ENCODE measurements at places on chromosomes 3 and 15. TPM values are rescaled to one million over a fixed set of nuclear protein-coding genes. Genes with fewer than 3 reads are reported as not detected.

GRCh38 chr15:72077950-72078349 lies 40.0 kb downstream of the MYO9A start:
- DNase-seq, result no peak

- no peak for DNase-seq
Measured at GRCh38 chr15:79160211-79160610, 69.6 kb upstream of the RASGRF1 start.

DNA sequence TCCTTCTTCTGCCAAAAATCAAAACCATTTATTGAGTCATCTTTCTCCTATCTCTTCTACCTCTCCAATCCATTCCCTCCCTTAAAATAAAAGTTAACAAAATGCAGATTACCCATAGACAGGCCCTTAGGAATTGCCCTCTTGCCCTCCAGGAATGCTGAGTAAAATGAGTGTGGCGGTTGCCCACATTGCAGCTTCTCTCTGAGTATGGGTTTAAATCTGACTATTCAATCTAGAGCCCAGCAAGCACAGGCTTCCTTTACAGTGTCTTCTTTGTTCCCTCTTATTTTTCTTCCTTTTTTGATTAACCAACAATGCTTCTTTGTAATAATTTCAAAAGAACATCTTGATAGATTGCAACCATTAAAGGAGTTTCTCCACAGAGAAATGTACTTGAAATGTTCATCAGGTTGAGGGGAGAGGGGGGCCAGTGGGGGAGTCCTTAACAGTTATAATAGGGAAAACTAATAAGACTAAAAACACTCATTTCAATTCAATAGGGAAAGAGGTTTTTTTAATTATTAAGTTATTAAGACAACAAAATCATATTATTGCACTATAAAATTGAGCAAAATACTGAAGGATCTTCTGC lies 135.3 kb upstream of the LMCD1 start:
- DNase-seq, result no peak

DNA sequence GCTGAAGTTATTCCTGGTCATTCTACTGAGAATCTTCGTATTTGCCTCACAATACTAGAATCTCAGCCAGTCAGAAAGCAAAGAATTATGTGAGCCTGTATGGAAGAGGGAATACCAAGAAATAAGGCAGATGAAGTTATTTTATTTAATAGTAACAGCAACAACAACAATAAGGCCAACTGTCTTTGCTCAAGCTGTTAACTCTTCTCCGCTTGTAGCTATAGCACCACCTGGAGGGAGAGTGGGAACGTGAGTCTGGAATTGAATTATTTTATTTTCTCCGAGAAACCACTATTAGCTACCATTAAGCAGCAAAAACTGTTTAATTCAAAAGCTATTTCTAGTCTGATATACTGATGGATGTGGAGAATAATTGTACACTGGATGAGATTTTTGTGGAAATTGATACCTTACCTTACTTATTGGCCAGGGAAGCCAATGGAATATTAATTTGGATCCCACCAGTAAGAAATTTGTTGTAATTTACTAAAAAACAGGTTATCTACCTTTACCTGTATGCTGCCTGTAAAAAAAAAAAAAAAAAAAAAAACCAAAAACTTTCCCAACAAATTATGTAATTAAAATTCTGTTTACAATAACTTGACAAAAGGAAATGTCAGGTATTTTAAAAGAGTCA lies 50.1 kb downstream of the CALML4 start:
- peak; percentile 29 for DNase-seq

- no peak for DNase-seq
Measured at GRCh38 chr3:147572970-147573340, 163.8 kb downstream of the ZIC1 start.

GRCh38 chr15:75640483-75641178 lies 607 bp upstream of the IMP3 start:
- peak; percentile 20 for DNase-seq

GRCh38 chr3:184332370-184333090 lies 4.9 kb upstream of the FAM131A start:
- no peak for DNase-seq

THPO gene
- 0.60 TPM for polyA plus RNA-seq

AADACL2 gene
- polyA plus RNA-seq, result 1.4 TPM

CORO2B gene
- 6.4 TPM for polyA plus RNA-seq

SNTN gene
- polyA plus RNA-seq, result not detected

All from urinary bladder (tissue), 4 donors.